ENCODE measurements at places on chromosomes 3 and 15.

- peak; percentile 32 for DNase-seq
Measured at GRCh38 chr3:71355862-71356261, 227.7 kb downstream of the FOXP1 start.

DNA sequence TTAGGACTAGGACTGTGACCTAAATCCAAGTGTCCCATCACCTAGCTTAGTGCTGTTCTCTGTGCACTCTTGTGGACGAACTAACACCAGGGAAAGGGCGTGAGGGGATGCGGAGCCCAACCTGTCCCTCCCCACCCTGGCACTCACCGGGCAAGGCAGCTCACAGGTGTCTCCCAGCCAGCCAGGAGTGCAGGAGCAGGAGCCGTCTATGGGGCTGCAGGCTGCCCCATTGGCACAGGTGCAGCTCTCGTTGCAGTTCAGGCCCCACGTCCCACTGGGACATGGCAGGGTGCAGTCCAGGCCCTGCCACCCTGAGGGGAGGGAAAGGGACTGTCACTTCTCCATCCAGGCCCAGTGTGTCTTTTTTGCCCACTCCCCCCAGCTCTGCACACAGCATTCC, 60.3 kb downstream of the RAB11A start:
- no peak for DNase-seq

- peak; percentile 17 for DNase-seq
Measured at GRCh38 chr3:109806929-109807328, 469.6 kb upstream of the DPPA4 start.

DNA sequence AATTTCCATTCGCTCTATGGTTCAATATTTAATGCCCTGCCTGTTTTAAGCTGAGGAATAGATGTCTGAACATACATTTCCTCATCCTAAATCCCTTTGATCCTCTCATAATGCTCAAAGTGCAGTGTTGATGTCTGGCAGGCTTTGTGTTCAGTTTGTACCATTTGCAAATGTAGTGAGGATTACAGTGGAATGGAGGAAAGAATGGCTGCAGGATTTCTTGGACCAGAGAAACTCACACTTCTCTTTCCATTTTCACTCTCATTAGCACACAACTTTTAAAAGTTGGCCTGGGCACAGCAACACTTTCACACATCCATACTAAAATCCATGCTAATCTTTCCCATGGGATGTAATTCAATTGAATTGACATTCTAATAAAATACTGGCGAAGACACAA, 28.6 kb upstream of the THRB start:
- no peak for DNase-seq

GRCh38 chr15:48366584-48367312, 35.5 kb downstream of the DUT start:
- DNase-seq: no peak
